ENCODE measurements at places on chromosomes 13 and 19.

DNA sequence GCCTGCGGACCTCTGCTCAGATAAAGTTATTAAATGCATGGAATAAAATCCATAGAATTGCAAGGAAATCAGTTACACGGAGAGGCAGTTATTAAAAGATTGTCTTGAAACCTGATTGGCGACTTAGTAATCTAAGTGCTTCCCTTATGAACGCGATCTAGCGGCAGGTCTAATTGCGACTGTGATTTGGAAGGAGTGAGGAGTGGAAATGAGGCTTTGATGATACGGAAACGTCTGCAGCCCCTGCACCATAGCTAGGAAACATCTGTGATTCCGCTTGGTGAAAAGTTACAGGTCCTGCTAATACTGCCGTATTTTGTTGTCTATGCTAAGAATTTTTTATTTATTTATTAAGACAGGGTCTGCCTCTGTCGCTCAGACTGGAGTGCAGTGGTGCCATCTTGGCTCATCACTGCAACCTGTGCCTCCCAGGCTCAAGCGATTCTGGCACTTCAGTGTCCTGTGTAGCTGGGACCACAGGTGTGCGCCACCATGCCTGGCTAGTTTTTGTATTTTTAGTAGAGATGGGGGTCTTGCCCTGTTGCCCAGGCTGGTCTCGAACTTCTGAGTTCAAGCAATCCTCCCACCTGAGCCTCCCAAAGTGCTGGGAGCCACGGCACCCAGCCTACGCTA is 887 bp downstream of the NDUFS7 start:
- DNase-seq = no peak

- no peak for DNase-seq
Measured at GRCh38 chr19:7627166-7627565, 2.2 kb downstream of the XAB2 start.

- DNase-seq = no peak
Measured at GRCh38 chr19:3186160-3186688, 494 bp downstream of the NCLN start.

DNA sequence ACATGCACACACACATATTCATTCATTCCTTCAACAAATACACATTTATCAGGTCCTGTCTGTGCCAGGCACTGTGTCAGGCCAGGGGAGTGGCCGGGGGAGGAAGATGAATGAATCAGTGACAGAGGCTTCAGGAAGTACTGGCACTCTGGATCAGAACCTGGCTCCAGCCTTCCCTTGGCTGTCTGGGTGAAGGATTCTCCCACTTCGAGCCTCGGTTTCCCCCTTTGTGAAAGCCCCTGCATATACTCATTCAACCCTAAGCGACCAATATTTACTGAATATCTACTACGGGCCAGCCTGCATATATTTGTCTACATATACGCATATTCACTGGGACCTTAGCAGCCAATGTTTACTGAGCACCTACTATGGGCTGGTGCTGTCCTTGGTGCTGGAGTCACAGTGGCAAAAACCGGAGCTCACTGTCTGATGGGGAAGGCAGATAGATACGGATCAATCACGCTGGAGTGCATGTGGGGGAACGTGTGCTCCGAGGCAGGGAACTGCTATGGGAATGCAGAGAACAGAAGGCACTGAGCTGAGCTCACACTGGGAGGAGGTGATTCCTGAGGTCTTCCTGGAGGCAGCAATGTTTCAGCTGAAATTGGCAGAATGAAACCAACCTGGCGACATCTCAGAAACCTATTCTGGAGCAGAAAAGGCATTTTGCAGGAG is 636 bp upstream of the ZNF579 start:
- DNase-seq = no peak

GRCh38 chr19:45146741-45147205 is 14.0 kb downstream of the NKPD1 start:
- DNase-seq = no peak

DNA sequence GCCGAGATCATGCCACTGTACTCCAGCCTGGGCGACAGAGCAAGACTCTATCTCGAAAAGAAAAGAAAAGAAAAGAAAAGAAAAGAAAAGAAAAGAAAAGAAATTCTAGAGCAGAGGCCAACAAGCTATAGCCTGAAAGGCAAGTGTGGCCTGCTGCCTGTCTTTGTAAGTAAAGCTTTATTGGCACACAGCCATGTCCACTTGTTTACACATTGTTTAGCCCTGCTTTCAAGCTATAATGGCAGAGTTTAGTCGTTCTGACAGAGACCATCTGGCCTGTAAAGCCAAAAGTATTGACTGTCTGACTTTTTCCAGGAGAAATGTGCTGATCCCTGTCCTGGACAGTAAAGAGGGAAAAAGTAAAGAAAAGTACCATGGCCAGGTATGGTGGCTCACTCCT is 18.3 kb downstream of the NWD1 start:
- no peak for DNase-seq

DNA sequence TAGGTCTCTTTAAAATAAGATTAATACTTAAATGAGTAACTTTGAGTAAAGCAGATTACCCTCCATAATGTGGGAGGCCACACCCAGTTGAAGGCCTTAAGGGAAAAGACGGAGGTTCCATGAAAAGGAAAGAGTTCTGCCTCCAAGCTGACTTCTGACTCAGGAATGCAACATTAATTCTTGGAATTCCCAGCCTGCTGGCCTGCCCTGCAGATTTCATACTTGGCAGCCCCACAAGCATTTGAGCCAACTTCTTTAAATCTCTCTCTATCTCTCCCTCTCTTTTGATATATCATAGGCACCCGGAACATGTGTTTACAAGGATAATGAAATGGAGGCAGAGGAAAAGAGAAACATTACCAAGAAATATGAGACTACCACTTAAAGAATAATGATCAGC is 902.3 kb upstream of the MIR17HG start:
- no peak for DNase-seq

DNA sequence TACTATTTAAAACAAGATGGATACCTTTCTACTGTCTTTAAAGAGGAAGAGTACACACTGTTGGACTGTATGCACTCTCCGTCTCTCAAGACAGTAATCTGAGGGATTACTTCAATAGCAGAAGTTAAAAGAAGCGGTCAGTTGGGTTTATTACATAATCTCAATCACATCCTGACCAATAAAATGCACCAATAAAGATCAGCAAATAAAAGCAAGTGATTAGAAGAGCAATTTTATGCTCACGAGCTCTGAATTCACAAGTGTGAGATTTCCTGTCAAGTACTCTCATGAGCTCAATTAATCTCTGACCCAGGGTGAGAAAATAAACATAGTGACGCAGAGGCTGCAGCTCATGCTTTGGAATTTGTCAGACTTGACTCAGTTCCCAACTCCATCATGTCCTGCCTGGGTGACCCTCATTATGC is 12.2 kb downstream of the ABCC4 start:
- peak; percentile 16 for DNase-seq

GRCh38 chr19:55198651-55199050 is 10.7 kb downstream of the PTPRH start:
- DNase-seq = no peak

DNA sequence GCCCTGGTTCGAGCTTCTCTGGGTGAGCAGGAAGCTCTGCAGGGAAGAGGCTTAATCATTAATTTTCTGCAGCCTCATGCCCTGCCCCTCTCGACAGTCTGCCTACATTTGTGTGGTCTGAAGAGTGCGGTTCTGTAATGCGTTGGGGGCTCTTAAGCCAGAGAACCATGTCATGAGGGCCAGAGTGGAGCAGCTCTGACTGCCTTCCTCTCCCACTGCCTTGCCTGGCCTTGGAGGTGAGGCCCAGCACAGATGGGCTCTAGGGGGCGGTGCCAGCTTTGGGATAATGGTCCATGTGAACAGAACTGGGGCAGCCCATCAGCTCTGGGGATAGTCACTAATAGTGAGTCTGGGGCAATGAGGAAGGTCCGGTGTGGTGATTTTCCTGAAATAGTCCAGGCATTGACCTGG is 5.7 kb downstream of the FGF9 start:
- no peak for DNase-seq

- no peak for DNase-seq
Measured at GRCh38 chr13:95623141-95623540, 21.4 kb downstream of the DZIP1 start.

- no peak for DNase-seq
Measured at GRCh38 chr13:35283856-35284255, 192.6 kb downstream of the MAB21L1 start.

GRCh38 chr13:110269509-110270185 is 37.3 kb downstream of the COL4A1 start:
- DNase-seq = no peak

DNA sequence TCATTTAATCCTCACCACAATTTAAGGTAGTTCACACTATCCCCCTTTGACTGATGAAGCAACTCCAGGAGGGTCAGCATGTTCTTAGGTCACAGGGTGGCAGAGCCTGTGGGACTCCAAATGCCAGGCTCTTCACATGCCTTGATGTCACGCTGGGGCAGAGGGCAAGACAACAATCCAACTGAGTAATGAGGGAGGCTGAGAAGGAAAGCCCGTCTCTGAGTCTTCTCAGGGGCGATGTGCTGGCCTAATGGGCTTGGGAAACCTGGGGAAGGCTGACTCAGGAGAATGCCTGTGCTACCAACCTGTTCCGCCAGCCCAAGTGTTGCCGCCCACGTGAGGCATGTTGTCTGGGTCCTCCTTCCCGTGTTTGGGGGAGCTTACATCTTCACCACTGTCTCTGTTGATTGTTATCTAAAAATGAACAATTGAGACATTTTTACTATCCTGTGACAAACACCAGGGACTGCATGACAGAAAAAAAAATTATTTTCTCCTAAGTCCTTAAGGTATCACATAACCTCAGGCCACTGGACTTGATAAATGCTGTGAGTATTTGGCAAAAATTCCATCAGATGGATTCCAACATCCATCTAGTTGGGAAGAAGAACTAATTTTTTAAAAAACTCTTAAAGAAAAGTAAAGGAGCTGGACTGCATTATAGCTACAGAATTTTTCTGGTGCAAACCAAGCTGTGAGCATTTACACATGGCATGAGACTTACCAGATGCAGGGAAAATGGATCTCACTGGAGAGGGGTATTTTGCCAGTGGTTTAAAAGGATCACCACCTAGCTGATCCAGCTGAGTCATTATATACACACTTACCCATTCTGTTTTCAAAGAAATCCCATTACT is 157.5 kb downstream of the RGCC start:
- no peak for DNase-seq

GRCh38 chr19:1090731-1091543 is 4.2 kb downstream of the POLR2E start:
- DNase-seq = no peak

DNA sequence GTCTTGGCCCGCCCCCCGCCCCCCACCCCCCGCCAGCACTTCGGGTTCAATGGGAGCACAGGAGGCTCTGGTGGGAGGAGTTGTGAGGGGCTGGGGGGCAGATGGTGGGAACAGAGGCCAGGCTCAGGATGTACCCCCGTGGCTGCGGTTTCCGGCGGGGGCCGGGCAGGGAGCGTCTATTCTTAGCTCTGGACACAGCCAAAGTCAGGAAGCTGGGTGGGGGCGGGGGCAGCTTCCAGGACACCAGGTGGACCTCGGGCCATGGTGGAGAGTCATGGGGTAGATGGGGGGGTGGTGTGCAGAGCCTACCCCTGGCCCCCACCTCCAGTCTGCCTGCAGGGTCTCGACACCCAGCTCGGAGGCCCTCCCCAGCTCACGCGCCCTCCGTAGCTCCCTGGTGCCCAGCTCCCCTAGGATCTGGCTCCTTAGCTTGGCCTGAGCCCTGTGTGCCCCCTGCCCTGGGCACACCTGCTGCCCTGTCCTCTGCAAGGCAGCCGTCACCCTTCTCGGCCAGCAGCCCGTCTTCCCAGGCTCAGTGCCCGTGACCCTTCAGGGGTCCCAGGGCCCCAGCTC is 2.2 kb upstream of the TBXA2R start:
- DNase-seq = peak; percentile 74
